Stimulated activated CD4-positive, alpha-beta T cell treated with anti-CD3 and anti-CD28 coated beads, Interleukin-15, amount 100 ng/mL, for 1 hour (primary cell): ENCODE measurements at places on chromosomes 7 and 10.

GRCh38 chr10:113420733-113421675, 131.8 kb upstream of the HABP2 start:
- DNase-seq: no peak

DNA sequence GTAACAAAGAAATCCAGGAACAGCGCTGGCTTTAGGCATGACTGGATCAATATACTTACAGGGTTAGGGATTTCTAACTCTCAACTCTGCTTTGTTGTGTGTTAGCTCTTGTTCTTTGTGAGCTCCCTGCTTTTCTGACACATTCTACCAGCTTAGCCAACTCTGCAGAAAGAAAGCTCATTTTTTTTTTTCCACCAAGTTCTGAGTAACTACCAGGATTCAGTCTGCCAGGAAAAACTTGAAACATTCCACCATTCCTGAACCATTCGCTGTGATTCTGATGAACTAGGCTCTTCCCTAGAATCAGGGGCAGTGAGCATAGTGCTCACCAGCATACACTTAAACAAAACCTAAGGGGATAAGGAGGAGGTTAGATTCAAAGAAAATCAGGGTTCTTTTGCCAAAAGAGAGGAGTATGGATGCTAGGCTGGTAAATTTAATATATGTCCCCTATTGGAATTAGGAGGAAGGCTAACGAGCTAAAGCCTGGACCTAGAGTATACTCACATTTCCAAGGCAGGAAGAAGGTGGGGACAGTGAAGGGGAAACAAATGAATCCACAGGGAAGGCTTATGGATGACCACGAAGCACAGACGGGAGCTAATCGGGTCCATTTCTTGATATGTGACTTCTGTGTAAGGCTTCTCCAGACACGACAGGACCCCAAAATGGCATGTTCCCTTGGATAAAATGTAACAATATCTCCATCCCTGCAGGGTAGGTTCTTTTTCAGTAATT, 183.4 kb downstream of the PRKG1 start:
- DNase-seq: no peak

GRCh38 chr10:119125942-119126341, 22.0 kb downstream of the DENND10 start:
- no peak for DNase-seq

- DNase-seq: no peak
These were observed 93.9 kb downstream of the BMS1 start for GRCh38 chr10:42876476-42876875.

- DNase-seq: no peak
These were observed 342.6 kb upstream of the ZMIZ1 start for GRCh38 chr10:78726171-78726570.

DNA sequence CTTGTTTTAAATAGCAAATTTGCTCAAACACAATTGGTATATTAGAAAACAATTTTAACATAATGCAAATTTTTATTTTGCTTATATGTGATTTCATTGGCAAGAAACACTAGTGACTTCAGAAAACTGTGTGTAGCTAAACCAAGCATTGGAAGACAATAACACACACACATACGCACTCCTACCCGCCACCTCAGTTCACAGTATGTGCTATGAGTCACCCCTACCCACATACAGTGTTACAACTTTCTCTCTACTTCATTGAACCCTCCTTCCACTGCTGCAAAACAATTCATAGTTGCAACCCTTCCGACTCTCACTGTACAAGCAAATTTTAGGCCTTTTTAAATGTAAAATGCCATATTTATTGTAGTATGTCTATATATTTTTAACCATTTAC, 119.9 kb upstream of the THSD7A start:
- no peak for DNase-seq

GRCh38 chr7:29955075-29955792, 34.4 kb downstream of the SCRN1 start:
- DNase-seq: no peak

- no peak for DNase-seq
These were observed 347.8 kb downstream of the KCNMA1 start for GRCh38 chr10:77289790-77290189.

DNA sequence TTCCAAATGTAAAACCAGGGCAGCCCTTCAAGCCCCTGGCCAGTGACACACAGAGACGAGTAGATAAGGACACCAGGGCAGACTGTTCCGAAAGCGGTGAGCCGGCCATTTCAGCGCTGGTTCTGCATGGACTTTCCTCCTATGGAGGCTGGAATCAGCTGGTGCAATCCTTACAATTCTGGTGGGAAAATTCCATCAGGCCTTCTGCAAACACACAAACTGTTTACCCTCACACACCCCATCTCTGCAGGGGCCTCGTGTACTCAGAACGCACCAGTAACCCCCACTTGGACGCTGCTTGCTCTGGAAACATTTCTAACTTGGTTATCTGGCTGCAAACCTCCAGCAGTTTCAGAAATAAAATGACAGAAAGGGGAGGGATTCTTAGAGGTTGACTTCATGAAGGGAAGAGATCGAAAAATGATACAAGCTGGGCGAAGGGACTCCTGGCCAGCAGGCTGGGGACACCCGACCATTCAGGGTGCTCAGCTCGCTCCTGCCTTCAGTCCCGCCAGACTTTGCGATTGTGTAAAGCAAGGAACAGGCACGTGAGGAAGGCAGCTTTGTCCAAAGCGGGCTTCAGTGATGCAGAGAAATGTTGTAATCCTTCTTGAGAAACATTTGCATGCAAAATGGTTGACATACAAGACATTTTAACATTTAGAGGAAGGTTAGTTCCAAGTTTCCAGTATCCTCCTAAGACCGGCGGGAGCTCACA, 19.7 kb upstream of the SHH start:
- no peak for DNase-seq

- DNase-seq: no peak
These were observed 19.2 kb upstream of the TTYH3 start for GRCh38 chr7:2612445-2613097.

- DNase-seq: no peak
These were observed 59.9 kb downstream of the PWWP2B start for GRCh38 chr10:132456881-132457280.

DNA sequence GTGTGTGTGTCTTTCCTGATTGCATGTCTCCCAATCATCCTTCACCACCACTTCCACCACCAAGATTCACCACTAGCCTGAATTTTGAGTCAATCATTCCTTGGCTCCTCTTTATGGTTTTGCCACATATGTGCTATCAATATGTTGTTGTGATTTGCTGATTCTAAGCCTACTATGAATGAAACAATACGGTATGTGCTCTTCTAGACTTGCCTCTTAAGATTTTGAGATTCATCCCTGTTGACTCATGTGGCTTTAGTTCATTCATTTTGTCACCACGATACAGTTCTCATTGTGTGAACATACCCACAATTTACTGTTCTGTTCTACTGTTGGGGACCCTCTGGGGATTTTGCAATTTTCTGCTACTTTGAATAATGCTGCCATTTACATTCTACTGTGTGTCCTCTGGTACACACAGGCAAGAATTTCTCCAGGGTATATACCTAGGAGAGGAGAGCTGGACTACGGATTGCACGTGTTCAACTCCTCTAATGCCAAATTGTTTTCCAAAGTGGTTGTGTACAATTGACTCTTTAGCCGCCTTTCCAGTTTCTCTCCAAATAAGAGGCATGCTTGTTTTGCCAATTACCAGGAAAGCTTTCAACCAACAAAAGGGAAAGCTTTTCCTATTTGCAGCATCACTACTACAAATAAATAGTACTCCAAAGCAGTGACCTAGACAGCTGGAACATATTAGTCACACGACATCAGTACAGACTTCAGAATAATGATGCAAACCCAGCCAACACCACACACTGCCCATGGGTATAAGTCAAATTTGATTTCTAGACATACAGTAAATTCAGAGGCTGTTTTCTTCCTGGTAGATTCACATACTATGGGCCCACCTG, 30.0 kb downstream of the SGMS1 start:
- no peak for DNase-seq

DNA sequence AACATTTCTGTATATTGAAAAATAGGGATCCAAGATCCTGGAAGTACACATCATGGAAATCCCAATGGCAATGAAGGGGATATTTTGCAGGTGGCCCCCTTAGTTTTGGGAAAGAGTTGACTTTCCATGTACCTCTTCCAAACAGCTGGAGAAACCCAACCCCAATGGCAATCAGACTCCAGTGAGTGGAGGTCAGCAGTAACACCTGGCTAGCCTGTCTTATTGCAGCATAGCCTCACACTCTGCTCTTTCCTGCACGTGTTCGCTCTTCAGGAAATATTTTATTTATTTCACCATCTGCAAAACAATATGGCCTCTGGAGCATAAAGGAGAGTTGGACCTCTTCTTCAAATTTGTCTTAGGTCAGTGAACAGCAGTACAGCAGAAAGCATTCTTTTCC, 340.0 kb upstream of the NRP1 start:
- DNase-seq: no peak

DNA sequence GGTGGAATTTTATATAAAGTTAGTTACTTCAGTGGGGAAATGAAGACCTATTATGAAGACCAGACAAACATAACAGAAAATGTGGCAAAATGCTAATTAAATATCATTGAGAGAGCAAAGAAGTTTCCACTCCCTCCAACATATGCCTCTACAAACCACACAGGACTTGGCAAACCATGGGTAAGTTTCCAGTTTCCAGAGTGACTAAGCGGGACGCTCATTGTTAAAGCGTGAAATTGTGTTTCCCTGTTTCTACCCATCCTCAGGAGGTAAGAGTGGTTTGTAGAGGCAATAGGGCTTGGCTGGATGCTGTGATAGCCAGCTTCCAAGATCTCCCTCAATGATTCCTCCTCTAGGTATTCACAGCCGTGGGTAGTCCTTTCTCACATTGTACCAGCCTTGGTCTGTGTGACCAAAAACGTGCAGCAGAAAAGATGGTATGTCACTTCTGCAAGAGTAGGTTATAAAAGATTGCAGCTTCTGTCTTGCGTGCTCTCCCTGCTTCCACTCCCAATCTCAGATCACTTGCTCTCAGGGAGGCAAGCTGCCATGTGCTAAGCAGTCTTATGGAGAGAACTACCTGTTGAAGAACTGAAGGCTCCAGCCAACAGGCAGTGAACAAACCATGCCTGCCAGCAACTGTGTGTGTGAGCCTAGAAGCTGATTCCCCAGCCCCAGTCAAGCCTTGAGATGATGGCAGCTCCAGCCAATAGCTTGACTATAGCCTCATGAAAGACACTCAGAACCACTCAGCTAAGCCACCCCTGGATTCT, 35.7 kb downstream of the CBX3 start:
- DNase-seq: no peak

DNA sequence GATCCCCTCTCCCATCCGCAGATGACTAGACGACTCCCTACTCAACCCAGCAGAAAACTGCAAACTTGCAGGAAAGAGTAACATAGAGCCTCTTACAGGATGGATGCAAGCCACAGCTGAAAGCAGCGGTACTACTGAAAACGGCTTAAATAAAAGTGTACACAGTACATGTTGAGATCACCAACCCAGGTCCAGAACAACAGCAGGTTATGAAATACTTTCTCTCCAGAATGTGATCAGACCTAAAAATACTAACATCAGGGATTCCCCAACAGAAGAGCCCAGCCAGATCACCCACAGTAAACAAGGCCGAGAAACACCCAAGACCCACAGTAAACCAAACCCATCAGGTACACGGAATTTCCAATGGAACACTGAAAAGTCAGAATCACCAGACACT, 13.2 kb downstream of the ATE1 start:
- no peak for DNase-seq

- no peak for DNase-seq
These were observed 47.7 kb upstream of the SFMBT2 start for GRCh38 chr10:7458556-7458955.

DNA sequence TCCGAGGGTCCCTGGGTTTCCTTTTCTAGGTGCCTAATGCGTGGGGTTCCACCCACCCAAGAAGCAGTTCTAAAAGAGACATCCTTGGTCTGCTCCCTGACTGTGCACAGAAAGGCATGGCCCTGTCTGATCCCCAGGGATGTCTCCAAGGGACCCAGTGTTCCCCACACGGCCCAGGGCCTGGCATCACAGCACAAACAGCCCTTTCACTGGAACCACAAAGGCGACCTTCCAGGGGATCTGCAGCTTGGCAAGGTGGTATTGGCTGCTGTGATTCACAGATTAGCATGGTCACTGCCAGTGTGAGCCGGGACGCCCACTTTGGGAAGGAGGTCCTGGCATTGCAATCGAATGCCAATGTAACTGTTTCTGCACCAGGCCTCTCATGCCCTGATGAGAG, 6.4 kb downstream of the KCNMA1 start:
- DNase-seq: no peak

GRCh38 chr10:128047351-128047750, 78.9 kb downstream of the MKI67 start:
- peak; percentile 67 for DNase-seq

GRCh38 chr7:95424716-95425115, 10.1 kb downstream of the PON2 start:
- DNase-seq: no peak

DNA sequence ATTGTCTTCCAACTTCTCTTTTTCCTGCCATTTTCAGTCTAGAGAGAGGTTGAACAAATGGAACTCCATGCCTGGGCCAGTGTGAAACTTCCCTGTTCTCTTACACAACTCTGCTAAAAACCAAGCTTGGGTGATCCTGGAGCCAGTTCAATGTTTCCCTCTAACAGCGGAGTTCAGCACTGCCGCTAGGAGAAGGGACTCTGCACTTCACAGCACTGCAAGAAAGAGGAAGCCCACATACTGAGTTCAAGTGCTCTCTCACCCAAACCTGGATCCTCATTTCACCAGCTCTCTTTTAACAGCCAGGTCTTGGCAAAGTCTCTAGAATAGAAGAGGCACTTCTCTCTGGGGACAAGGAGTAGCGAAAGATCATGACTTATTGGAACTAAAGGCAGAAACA, 18.8 kb downstream of the FOXI2 start:
- DNase-seq: no peak

DNA sequence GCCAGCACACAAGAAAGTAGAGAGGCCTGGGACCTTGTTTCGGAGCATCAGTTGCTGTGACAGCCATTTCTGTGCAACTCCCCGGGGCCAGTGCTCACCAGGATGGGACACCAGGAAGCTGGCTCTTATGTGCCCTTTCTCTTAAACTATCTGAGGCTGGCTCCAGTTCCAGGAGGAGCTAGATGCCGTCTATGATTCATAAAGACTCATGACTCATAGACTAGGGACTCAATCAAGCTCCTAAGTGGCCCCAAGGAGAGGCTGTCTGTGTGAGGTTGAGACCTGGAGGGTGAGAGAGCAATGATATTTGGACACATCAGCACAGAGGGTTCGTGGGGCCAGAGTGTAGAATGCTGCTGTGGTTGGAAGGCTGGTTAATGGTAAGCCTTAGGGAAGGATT, 580.1 kb downstream of the CCSER2 start:
- no peak for DNase-seq

- no peak for DNase-seq
These were observed 10.9 kb upstream of the FAM180A start for GRCh38 chr7:135759532-135759931.

GRCh38 chr7:47327346-47327697, 254.6 kb downstream of the TNS3 start:
- DNase-seq: no peak

GRCh38 chr7:107138696-107139420, 29.9 kb upstream of the HBP1 start:
- DNase-seq: no peak

- DNase-seq: no peak
These were observed 230.9 kb downstream of the CAMK1D start for GRCh38 chr10:12579954-12580858.
